ENCODE measurements at places on chromosomes 2 and 18.

GRCh38 chr2:201984800-201985525 lies 48.7 kb upstream of the FZD7 start:
- H3K27ac ChIP-seq = no peak overlapping the region
- no peak overlapping the region for H3K4me3 ChIP-seq
- no peaks in the 10 kb centered on the region for H3K36me3 ChIP-seq
- no peak for DNase-seq
- peaks cover 7% of the 10 kb centered on the region for H3K4me1 ChIP-seq
- H3K27me3 ChIP-seq = peaks cover 3% of the 10 kb centered on the region

DNA sequence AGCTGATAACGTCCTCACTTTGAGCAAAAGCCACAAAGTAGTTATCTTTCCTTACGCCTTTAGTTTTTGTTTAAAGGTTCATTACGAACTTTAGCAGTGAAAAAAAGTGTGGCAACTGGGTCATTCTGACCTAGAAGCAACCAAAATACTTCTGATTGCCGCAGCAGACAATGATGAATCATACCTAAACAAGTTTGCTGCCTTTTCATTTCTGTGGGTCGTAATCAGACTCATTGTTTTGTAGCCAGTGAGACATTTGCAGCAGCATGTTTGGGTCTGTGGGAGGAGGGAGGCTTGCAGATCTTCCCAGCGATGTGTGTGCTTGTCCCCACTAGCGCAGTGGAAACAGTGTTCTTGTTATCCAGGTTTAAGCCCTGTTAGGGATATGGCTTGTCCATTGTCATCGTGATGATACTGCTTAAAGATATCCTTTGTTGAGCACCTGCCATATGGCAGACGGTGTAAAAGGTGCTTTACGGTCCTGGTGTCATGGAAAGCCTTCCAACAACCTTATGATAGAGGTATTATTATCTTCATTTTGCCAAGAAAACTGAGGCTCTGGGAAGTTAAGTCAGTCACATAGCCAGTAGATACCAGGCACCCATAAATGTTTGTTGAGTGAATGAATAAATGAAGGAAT lies 1.3 kb upstream of the GREB1 start:
- H3K4me3 ChIP-seq = no peak overlapping the region
- H3K4me1 ChIP-seq = peaks cover 9% of the 10 kb centered on the region
- DNase-seq = no peak
- no peak overlapping the region for H3K27ac ChIP-seq
- H3K36me3 ChIP-seq = no peaks in the 10 kb centered on the region
- no peaks in the 10 kb centered on the region for H3K27me3 ChIP-seq

DNA sequence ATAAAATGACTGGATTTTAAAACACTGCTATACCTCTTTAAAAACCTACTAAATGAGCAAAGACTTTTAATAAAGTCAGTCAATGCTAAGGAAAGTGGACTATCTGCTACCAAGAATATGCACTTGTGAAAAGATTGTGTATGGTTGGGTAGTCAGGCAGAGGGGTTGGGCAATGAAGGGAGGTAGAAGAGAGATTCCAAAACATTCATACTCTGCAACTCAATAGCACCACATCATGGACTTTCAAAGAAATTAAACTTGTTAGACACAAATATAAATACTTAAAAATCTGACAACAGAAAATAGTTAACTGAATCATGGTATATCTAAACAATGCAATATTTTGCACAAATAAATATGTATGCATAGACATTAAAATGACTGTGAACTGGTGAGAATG lies 139.9 kb upstream of the MAPRE2 start:
- no peak overlapping the region for H3K27ac ChIP-seq
- H3K4me3 ChIP-seq = no peak overlapping the region
- H3K4me1 ChIP-seq = no peaks in the 10 kb centered on the region
- H3K36me3 ChIP-seq = no peaks in the 10 kb centered on the region
- H3K27me3 ChIP-seq = peaks cover 2% of the 10 kb centered on the region

DNA sequence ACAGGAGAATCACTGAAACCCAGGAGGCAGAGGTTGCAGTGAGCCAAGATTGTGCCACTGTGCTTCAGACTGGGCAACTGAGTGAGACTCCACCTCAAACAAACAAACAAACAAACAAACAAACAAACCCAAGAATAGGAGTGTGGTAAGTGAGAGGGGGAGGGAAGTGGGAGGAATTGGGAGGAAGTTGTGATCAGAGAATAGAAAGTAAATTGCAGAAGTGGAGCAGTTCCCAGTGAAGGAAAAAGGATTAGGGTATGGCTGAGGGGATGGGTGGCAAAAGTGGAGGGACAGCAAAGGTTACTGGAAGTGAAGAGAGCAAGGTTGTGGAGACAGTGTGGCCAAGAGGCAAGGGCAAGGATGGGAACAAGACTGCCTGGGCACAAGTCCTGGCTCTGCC lies 41.1 kb upstream of the C1GALT1C1L start:
- H3K27ac ChIP-seq = no peak overlapping the region
- H3K4me1 ChIP-seq = peaks cover 8% of the 10 kb centered on the region
- H3K27me3 ChIP-seq = no peaks in the 10 kb centered on the region
- H3K4me3 ChIP-seq = no peak overlapping the region
- DNase-seq = no peak

DNA sequence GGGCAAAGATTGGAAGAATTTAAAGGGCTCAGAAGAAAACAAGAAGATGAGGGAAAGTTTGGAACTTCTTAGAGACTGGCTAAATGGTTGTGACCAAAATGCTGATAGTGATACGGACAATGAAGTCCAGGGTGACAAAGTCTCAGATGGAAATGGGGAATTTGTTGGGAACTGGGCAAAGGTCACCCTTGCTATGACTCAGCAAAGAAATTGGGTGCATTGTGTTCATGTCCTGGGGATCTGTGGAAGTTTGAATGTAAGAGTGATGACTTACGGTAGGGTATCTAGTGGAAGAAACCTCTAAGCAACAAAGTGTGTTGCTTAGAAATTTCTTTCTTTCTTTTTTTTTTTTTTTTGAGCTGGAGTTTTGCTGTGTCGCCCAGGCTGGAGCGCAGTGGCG lies 6.0 kb upstream of the IL1A start:
- H3K4me3 ChIP-seq = no peak overlapping the region
- no peak overlapping the region for H3K27ac ChIP-seq
- H3K27me3 ChIP-seq = no peaks in the 10 kb centered on the region
- peaks cover 4% of the 10 kb centered on the region for H3K4me1 ChIP-seq
- H3K36me3 ChIP-seq = no peaks in the 10 kb centered on the region
- DNase-seq = no peak

DNA sequence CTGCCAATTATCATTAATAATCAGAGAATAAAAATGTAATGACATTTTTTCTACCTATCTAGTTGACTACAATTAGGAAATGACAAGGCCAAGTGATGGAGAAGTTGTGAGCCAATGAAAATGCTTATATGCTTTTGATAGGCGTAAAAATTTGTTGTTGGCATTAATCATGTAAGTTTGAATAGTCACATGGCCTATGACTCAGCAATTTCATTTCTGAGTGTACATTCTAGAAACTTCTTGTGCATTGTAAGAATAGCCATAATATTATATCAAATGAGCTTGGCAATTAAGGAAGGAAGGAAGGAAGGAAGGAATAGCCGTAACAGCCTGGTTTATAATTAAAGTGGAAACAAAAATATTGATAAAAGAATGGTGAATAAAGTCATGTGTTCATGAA lies 179.9 kb downstream of the PTH2R start:
- DNase-seq = no peak
- H3K4me3 ChIP-seq = no peak overlapping the region
- H3K27ac ChIP-seq = no peak overlapping the region

- H3K4me1 ChIP-seq = peaks cover 10% of the 10 kb centered on the region
- peaks cover 11% of the 10 kb centered on the region for H3K27me3 ChIP-seq
- DNase-seq = no peak
- peaks cover 29% of the 10 kb centered on the region for H3K36me3 ChIP-seq
These were observed 56.2 kb downstream of the ZCCHC2 start for GRCh38 chr18:62578980-62579511.

- H3K4me1 ChIP-seq = peaks cover 10% of the 10 kb centered on the region
- no peak overlapping the region for H3K27ac ChIP-seq
- H3K4me3 ChIP-seq = no peak overlapping the region
- H3K36me3 ChIP-seq = no peaks in the 10 kb centered on the region
These were observed 103.2 kb downstream of the NCOA1 start for GRCh38 chr2:24594283-24594682.

- no peaks in the 10 kb centered on the region for H3K4me1 ChIP-seq
- H3K27ac ChIP-seq = no peak overlapping the region
- no peak for DNase-seq
These were observed 260.0 kb upstream of the NRXN1 start for GRCh38 chr2:51291762-51292551.

GRCh38 chr2:14422426-14422825 lies 210.1 kb upstream of the LRATD1 start:
- no peak for DNase-seq
- H3K27me3 ChIP-seq = peaks cover 3% of the 10 kb centered on the region
- H3K27ac ChIP-seq = no peak overlapping the region
- peaks cover 20% of the 10 kb centered on the region for H3K4me1 ChIP-seq

- DNase-seq = no peak
- no peaks in the 10 kb centered on the region for H3K27me3 ChIP-seq
- no peak overlapping the region for H3K4me3 ChIP-seq
- H3K27ac ChIP-seq = no peak overlapping the region
- H3K36me3 ChIP-seq = peaks cover 15% of the 10 kb centered on the region
- H3K4me1 ChIP-seq = peaks cover 11% of the 10 kb centered on the region
These were observed 232.0 kb downstream of the AGAP1 start for GRCh38 chr2:235725841-235726240.

DNA sequence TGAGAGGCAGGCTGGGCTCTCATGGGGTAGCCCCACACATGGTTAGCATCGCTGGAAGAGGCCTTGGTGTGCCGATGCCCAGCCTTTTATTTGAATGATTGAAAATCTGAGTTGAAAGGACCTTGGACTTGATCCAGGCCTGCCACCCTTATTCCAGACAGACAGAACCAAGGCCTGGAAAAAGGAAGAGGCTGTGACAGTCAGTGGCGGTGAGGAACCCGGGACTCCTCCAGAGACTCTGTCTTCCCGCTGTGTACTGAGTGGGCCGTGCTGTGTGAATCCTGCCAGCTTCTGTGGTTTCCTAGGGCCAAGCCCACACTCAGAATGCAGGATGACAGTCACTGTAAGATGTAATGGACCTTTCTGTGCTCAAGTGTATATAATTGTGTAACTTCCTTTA lies 218.5 kb downstream of the LDLRAD4 start:
- H3K4me3 ChIP-seq = no peak overlapping the region
- H3K36me3 ChIP-seq = peaks cover 5% of the 10 kb centered on the region
- DNase-seq = no peak
- H3K27me3 ChIP-seq = peaks cover 2% of the 10 kb centered on the region
- H3K4me1 ChIP-seq = peaks cover 18% of the 10 kb centered on the region

DNA sequence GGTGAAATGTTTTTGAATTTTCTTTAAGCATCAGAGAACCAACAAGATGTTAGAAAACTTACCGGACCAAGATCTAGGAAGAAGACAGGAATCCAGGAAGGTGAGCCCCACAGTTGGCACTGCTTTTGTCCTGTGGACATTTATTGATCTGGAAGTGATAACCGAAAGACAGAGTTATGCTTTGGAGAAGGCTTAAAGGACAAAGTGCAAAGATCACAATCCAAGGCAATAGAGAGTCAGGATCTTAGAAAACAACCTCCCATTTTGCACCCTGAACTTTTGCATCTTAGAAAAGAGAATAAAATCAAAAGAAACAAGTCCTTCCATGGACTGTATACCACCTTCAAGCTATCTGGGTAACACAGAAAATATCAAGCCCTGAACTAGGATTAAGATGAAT lies 129.4 kb upstream of the SRD5A2 start:
- no peak overlapping the region for H3K4me3 ChIP-seq
- no peak overlapping the region for H3K27ac ChIP-seq
- DNase-seq = no peak
- H3K27me3 ChIP-seq = no peaks in the 10 kb centered on the region
- no peaks in the 10 kb centered on the region for H3K36me3 ChIP-seq

DNA sequence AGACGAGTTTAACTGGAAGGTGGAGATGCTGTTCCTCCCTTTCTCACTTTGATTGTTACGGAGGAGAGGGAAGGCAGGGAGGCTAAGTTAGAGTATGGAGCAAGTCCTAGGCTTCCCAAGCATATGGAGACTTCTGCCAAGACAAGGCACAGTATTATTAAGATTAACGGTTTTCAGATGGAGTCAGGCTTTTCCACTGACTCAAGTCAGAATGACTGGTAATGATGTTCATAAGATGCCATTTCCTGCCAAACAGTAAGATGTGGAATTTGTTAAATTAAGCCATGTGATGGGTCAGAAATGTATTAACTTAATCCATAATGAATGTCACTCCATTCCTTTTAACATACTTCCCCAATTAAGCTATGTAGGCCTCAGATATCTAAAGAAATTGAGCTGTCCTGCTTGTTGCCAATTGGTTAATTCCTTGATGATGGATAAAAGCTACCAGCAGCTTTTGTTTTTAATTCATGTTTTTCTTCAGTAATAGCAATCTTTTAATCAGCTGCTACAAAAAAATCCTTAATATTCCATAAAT lies 383.7 kb downstream of the ZNF521 start:
- H3K27me3 ChIP-seq = no peaks in the 10 kb centered on the region
- H3K4me1 ChIP-seq = no peaks in the 10 kb centered on the region
- DNase-seq = no peak
- H3K36me3 ChIP-seq = no peaks in the 10 kb centered on the region
- no peak overlapping the region for H3K27ac ChIP-seq
- H3K4me3 ChIP-seq = no peak overlapping the region

DNA sequence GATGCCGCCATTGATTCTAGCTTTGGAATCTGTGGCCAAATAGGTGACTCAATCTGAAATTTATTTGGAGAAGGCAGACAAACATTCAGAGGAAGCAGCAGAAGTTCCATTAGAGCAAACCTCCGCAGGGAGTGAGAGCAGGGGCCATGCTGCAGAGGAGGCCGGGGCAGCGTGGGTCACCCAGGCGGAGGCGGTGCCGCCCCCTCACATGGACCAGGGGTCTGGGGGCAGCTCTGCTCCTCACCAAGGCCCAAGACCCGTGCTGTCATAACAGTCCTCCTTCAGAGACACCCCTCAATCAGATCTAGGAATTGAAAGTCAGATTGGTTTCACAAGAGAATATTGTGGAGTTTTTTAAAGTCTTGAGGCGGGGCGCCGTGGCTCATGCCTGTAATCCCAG lies 92.4 kb downstream of the GBX2 start:
- H3K27me3 ChIP-seq = peaks cover 3% of the 10 kb centered on the region
- H3K4me1 ChIP-seq = no peaks in the 10 kb centered on the region
- no peak overlapping the region for H3K27ac ChIP-seq
- H3K4me3 ChIP-seq = no peak overlapping the region

GRCh38 chr2:31296641-31297287 lies 62.8 kb downstream of the EHD3 start:
- DNase-seq = no peak
- no peaks in the 10 kb centered on the region for H3K36me3 ChIP-seq
- no peak overlapping the region for H3K27ac ChIP-seq
- no peaks in the 10 kb centered on the region for H3K27me3 ChIP-seq
- H3K4me1 ChIP-seq = peaks cover 10% of the 10 kb centered on the region
- H3K4me3 ChIP-seq = no peak overlapping the region

DNA sequence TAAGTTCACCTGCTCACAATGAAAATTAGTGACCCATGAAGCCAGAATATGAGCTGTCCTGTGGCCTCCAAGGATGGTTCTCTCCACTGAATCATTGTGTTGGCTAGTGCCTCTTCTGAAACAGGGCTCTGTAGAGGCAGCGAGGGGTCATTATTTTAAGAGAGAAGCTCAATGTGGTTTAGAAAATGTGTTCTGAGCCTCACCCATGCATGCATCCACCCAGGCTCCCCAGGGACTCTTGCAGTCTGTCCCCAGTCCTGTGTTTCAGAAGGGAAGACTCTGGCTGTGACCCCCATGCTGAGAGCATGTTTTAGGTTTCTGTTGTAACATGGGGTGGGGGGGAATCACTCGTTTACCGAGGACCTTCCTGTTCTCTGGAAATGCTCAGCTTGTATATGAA lies 135.2 kb downstream of the RNF144A start:
- no peak for DNase-seq
- H3K27me3 ChIP-seq = peaks cover 7% of the 10 kb centered on the region
- H3K27ac ChIP-seq = no peak overlapping the region
- H3K36me3 ChIP-seq = peaks cover 10% of the 10 kb centered on the region
- peaks cover 9% of the 10 kb centered on the region for H3K4me1 ChIP-seq
